Activated T-helper 1 cell treated with anti-CD3 and anti-CD28 coated beads, Interleukin-12 subunit alpha, Interleukin-12 subunit beta, Interleukin-2, Interleukin-4 antibody, amounts not matched to agents 30 ng/mL and 10 ng/mL and 1 ng/mL, durations not matched to agents 14 hours and 24 hours and 36 hours (primary cell): ENCODE measurements at places on chromosomes 2 and 18. TPM values are rescaled to one million over a fixed set of nuclear protein-coding genes. Genes with fewer than 3 reads are reported as not detected.

Gene LHCGR
- not detected in 2 replicates for total RNA-seq

Gene DHRS9
- total RNA-seq, result 1.6 and 2.3 TPM in 2 replicates

Gene SERPINB13
- not detected in 2 replicates for total RNA-seq

Gene KYNU
- total RNA-seq, result not detected in 2 replicates

Gene CERS6
- 27.0 and 27.1 TPM in 2 replicates for total RNA-seq

Gene ARL6IP6
- 30.2 and 31.7 TPM in 2 replicates for total RNA-seq

Gene LRRTM4
- total RNA-seq, result not detected in 2 replicates

Gene FRZB
- not detected in 2 replicates for total RNA-seq

Gene ING5
- 50.1 and 57.5 TPM in 2 replicates for total RNA-seq

Gene C2orf80
- not detected in 2 replicates for total RNA-seq

GRCh38 chr2:145597006-145597405 is 1077.1 kb upstream of the ZEB2 start:
- no peaks in the 10 kb centered on the region for H3K4me1 ChIP-seq
- H3K27ac ChIP-seq, result no peak overlapping the region
- H3K4me3 ChIP-seq, result no peak overlapping the region
- H3K27me3 ChIP-seq, result no peaks in the 10 kb centered on the region
- no peak for DNase-seq

DNA sequence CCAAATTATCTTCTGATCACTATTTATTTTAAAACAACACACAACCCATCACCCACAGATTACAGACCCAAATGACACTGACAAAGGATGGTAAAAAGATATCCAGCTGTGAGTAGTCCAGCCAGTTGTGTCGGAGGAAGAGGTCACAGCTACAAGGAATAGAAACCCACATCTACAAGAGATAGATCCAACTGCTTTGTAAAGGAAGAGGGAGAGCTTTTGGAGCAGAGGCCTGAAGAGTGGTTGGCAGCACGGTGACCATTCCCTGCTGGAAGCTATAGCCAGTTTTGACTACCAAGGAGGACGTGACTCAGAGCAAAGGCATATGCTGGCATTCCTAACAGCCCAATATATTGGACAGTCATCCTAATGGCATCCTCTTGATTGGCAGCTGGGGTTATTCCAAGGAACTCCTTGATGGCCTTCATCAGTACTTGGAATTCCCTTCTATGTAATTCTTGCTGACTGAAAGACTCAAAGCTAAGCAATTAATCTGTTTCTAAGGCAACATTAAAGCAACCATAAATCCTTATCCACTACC is 17.1 kb downstream of the SLC8A1 start:
- H3K27ac ChIP-seq, result no peak overlapping the region
- H3K4me3 ChIP-seq, result no peak overlapping the region
- DNase-seq, result no peak
- no peaks in the 10 kb centered on the region for H3K4me1 ChIP-seq
- peaks cover 3% of the 10 kb centered on the region for H3K27me3 ChIP-seq
- no peaks in the 10 kb centered on the region for H3K36me3 ChIP-seq

GRCh38 chr2:45649462-45649857 is 2.0 kb upstream of the PRKCE start:
- H3K4me3 ChIP-seq, result peak overlapping the region; percentile 83
- peaks cover 2% of the 10 kb centered on the region for H3K36me3 ChIP-seq
- no peak for DNase-seq
- peaks cover 32% of the 10 kb centered on the region for H3K27me3 ChIP-seq
- peaks cover 28% of the 10 kb centered on the region for H3K4me1 ChIP-seq

- peak within 1 kb of the TSS; percentile 20 for H3K4me3 ChIP-seq
- peaks cover 16% of the 10 kb centered on the region for H3K4me1 ChIP-seq
- no peak for DNase-seq
- no peak within 1 kb of the TSS for H3K27ac ChIP-seq
Measured at GRCh38 chr2:110115291-110116032, at the start of gene MALL. TSS of gene MALL (minus strand) at chr2:110115822. CDS start at chr2:110115792, 30 bp downstream.

DNA sequence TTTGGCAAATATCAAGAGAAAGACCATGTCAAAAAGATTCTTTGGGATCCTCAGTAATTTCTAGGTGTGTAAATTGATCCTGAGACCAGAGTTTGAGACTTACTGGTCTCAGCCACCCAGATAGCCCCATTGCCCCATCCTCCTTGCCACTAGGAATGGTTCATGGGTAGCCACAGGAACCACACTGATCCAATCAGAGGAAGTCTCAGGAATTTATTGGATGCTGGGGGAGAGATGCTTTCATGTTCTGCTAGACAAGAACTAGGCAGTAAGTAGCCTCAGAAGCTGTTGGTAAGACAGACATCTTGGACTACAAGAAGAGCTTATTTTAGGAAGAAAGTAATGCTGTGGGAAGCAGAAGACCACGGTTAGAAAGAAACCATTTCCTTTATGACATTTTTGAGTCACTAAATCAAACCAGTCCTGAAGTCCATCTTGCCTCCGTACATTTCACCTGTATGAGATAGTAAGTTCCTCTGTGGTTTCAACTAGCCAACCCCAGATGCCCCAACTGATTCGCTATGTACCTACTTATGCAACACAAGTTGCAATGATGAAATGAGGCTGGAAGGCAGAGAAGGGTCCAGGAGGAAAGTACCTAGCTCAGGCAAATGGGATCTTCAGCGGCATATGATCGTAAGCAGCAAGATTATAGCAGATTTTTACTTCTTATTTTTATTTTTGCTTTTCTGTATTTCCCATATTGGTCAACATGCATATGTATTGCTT is 3.6 kb upstream of the ST3GAL5 start:
- peaks cover 48% of the 10 kb centered on the region for H3K4me1 ChIP-seq
- peaks cover 8% of the 10 kb centered on the region for H3K36me3 ChIP-seq
- no peak overlapping the region for H3K4me3 ChIP-seq
- H3K27ac ChIP-seq, result no peak overlapping the region
- DNase-seq, result no peak

DNA sequence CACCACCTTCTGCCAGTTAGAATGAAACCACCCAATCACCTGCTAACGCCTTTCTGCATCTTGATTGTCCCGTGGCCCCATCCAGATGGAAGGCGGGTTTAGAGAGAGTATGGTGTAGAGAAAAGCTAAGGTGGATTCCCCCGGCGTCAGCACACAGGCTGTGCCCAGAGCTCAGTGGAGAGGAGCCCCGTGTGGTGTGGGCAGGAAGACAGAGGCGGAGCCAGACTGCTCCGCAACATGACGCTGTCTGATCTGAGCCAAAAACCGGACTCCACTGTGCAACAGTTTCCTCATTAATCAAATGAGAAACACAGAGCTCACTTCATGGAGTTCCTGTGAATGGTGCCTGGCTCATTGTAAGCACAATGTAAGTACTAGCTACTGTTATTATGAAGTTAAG is 448.1 kb upstream of the SMIM21 start:
- H3K36me3 ChIP-seq, result no peaks in the 10 kb centered on the region
- H3K27me3 ChIP-seq, result no peaks in the 10 kb centered on the region
- no peak overlapping the region for H3K27ac ChIP-seq

DNA sequence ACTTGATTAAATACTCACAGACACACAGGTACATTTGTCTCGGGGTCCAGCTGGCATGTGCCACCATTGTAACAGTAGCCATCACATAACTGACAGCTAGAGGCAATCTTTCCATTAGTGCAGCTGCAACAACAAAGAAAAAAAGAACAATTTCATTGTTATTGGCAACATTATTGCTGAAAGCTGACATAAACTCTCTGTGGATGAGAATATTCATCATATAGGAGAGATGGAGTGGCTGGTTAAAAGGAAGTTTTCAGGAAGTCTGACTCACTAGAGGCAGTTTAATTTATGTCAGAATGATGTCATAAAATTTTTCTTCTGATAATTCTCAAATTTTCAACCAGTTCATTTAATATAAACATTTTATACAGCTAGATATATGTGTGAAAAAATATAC is 1490.0 kb upstream of the NXPH2 start:
- no peak overlapping the region for H3K4me3 ChIP-seq
- H3K27me3 ChIP-seq, result no peaks in the 10 kb centered on the region
- DNase-seq, result no peak
- no peak overlapping the region for H3K27ac ChIP-seq
- no peaks in the 10 kb centered on the region for H3K4me1 ChIP-seq

GRCh38 chr2:236172255-236173035 is 4.3 kb upstream of the GBX2 start:
- H3K4me1 ChIP-seq, result no peaks in the 10 kb centered on the region
- H3K4me3 ChIP-seq, result no peak overlapping the region
- H3K36me3 ChIP-seq, result peaks cover 2% of the 10 kb centered on the region
- H3K27ac ChIP-seq, result peak overlapping the region; percentile 27

DNA sequence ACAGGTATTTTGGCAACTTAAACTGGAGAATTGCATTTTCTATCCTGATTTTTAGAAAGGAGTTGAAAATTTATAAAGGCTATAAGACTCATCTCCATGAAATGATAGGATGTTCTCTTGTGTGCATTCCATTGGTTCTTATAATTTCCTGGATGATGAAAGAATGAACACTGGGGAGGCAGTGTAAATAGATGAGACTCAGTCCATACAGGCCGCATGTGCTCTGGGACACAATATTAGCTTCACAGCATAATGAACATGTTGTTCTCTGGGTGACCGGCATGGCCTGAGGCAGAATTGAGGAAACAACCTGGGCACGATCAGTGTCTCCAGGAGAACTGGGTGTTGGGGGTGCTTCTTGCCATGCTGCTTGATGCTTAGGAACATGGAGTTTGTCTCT is 38.8 kb downstream of the AOX1 start:
- H3K27me3 ChIP-seq, result peaks cover 8% of the 10 kb centered on the region
- no peak for DNase-seq
- H3K4me1 ChIP-seq, result no peaks in the 10 kb centered on the region
- H3K27ac ChIP-seq, result no peak overlapping the region
- no peaks in the 10 kb centered on the region for H3K36me3 ChIP-seq
